ENCODE measurements at places on chromosomes 2 and 18.

DNA sequence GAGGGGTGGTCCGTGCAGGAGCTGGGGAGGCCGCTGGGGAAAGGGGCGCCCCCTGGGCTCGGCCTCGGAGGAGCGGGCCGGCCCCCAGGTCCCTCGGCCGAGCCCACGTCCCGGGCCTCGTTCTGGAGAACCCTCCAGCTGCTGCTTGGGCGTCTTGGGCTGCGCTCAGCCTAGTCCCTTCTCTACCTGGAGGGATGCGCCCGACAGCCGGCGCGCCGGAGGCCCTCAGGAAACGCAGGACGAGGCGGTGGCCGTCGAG lies 293 bp upstream of the D2HGDH start:
- DNase-seq: no peak

GRCh38 chr2:23375448-23375847 lies 9.5 kb upstream of the KLHL29 start:
- no peak for DNase-seq

GRCh38 chr18:25351280-25351775 lies 638 bp downstream of the ZNF521 start:
- no peak for DNase-seq

DNA sequence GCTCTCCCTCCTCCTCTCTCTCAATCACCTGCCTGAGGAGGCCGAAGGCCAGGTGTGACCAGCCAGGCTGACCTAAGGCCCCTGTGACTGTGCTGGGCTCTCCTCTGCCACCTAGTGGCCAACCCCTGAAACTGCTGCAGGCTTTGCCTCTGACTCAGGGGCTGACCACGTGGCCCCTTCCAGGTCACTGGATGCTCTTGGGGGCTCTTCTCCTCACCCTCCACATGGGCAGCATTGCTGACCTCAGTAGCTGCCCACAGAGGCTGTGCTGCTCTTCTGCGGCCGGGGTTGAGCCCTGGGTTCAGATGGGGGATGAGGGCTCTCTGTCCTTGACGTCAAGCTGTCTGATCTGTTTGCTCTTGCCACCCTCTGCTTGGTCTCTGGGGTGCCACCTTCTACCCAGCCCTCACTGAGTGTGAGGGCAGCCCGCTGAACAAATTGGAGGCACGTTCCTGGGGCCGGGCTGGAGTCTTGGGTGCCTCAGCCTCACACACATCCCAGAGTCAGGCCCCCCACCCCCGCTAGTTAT lies 122.7 kb downstream of the TWIST2 start:
- no peak for DNase-seq

DNA sequence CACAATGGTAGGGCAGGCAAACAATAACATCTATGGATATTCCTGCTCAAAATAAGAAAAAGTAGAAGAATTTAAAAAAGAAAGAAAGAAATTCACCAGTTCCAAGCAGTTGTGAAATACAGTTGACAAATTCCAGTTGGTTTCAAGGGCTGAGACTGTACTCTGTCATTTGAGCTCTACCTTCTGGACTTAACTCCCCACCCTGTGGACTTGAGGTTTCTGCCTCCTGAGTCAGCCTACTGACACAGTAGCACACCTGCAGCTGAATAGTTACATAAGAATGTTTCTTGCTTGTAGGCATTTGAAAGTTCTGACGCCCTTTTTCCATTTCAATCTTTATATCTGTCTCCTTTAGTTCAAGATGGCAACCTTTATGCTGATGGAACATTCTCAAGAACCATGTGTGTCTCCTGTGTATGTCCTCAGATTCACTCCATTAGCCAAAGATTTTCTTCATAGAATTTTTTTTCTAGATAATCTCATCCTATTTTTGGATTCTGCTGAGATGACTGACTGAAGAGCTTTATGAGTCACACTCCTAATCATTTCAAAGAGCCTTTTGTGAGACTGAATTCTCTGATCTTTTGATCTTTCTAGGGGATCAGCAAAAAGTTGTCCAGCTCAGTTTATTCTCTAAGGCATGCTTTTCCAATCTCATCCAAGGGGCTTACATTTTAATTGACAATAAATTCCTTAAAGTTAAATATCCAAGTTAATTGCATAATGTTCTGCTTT lies 19.1 kb downstream of the NETO1 start:
- DNase-seq: no peak

- no peak for DNase-seq
Measured at GRCh38 chr2:157466764-157467163, 22.9 kb upstream of the CYTIP start.

DNA sequence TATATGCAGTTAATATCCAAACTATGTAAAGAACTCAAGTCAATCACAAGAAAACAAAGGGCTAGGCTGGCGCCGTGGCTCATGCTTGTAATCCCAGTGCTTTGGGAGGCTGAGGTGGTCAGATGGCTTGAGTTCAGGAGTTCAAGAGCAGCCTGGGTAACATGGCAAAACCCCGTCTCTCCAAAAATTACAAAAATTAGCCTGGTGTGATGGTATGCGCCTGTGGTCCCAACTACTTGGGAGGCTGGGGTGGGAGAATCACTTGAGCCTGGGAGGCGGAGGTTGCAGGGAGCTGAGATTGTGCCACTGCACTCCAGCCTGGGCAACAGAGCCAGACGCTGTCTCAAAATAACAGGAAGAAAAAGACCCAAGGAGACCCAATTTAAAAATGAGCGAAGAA lies 91.9 kb upstream of the ALKAL2 start:
- no peak for DNase-seq

All from stromal cell of bone marrow (primary cell).